Stimulated activated CD8-positive, alpha-beta memory T cell treated with anti-CD3 and anti-CD28 coated beads, Interleukin-15, amount 100 ng/mL, for 1 hour (primary cell): ENCODE measurements at places on chromosomes 1 and 21.

- no peak for DNase-seq
These were observed 64.1 kb downstream of the NOS1AP start for GRCh38 chr1:162133566-162133965.

- DNase-seq = no peak
These were observed 49.1 kb downstream of the GLIS1 start for GRCh38 chr1:53689736-53690326.

DNA sequence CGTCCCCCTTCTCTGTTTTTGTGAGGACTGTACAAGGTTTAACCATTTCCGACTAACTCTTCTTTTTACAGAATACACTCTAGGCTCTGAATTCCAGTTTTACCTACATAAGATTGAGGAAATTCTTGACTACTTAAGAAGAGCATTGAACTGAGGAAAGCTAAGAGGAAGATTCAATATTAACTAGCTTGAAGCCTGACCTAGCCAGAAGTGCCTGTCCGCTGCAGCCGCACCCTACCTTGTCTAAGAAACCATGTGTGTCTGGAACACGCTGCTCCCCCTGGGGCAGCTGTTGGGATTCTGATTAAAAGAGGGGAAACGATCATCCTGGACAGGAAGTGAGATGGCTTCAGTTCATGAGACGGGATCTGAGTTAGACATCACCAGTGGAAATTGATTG is 28.9 kb downstream of the CA6 start:
- no peak for DNase-seq

DNA sequence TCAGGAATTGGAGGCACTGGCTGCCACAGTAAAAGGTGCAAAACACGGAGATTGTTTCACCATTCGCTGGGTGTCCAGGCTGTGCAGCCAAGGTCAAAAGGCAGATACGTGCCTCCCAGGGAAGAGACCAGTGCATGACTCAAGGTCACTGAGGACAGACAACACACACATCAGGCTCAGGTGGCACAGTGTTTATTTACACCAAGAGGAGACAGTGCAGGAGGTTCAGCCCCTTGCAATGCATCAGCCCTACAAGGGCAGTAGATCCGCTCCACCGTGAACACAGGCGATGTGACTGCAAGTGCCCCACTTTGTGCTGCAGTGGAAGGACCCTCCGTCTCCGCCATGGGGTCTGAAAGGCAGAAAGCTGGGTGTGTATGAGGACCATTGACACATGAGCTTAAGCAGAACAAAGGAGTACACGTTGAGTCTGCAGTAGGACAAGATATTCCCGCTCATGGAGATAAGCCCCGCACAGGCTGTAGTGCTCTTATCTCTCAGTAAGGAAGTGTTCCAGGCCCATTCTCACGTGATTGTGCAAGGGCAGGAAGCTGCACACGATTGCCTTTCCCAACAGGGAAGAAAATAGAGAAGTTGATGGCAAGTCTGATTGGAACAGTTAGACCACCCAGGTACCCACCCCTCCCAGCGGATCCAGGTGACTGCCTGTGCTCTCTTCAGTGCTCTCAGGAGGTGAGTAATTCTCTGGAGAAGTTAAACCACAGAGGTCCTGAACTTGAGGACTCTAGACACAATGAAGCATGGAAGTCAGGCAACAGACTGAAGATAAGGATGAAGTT is 37.5 kb upstream of the QSOX1 start:
- DNase-seq = no peak

DNA sequence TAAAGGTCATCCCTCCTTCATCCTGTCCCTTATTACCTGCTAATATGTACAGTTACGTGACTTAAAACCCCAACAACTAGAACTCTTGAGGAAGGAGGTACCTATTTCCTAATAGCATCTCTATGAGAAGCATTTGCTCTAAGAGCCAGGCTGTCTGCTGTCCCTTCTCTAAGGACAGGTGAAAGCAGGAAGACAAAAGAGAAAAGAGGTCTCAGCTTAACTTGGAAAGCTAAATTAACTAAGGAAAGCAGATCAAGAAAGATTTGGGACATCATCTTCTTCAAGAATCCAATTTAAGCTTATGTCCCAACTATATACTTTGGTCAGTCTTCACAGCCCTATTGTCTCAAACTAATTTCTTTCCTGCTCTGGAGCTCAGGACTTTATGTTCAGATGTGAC is 2.9 kb downstream of the EGLN1 start:
- no peak for DNase-seq

GRCh38 chr1:181033799-181034451 is at the start of gene MR1:
Gene MR1 (plus strand): TSS chr1:181033983. CDS start chr1:181034008, 25 bp downstream.
- no peak for DNase-seq

GRCh38 chr1:106055855-106056254 is 1000.6 kb upstream of the PRMT6 start:
- DNase-seq = no peak

DNA sequence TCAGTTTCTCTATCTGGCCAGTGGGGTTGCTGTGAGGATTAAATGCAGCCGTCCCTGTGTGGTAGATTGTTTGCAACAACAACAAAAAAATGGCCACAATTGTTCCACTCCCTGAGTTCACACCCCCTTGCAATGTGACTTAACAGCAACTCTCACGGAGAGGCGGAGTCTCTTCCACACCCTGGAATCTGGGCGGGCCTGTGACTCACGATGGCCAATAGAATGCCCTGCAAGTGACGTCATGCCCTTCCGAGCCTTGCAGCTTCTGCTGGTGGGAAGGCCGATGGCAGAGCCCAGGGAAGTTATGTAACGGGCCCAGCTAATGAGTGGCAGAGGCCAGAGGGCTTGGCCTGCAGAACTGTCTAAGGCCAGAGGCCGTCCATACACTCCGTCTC is 87.9 kb downstream of the RIPK4 start:
- DNase-seq = no peak

DNA sequence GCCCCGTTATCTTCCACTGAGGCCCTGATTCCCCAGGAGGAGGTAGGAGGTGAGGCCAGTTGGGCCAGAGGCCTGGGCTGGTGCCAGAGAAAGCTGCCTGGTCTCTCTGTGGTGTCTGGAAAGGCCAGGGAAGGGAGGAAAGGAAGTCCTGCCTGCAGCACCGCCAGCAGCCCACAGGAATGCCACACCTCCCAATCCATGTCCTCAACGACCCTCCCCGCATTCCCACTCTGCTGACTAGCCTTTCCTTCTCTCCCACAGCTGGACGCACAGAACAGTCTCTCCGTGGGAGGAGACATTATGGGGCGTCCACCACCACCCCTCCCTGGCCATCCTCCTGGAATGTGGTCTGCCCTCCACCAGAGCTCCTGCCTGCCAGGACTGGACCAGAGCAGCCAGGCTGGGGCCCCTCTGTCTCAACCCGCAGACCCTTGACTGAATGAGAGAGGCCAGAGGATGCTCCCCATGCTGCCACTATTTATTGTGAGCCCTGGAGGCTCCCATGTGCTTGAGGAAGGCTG is 18.0 kb downstream of the CSF1 start:
- no peak for DNase-seq

DNA sequence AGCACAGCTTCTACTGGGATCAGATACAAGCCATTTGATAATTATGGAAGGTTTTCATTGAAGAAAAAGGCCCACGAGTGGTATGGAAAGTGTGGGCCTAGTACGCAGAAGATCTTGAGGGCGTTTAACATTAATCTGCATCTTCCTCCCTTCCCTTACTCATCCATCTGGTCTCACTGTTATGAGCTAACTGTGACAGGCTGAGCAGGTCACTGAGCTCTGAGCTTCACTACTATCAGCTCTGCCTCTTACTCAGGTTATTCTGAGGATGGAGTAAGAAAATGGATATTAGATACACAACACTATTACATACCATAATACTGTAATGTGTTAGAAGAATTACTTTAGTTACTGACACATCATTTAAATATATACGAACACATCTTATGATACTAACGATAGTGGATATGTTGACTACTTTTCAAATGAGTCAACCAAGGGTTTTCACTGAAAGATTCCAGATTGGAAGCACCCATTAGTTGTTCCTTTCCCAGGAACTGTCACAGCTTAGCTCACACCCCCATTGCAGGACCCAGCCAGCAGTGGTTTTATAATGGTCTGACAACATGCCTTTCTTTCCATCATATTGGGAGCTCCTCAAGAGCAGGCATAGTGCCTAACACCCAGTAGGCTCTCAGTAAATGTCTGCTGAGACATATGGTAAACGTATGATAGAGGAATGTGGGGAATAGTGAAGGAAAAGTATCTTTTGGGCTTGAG is 97.8 kb upstream of the C8B start:
- DNase-seq = no peak

DNA sequence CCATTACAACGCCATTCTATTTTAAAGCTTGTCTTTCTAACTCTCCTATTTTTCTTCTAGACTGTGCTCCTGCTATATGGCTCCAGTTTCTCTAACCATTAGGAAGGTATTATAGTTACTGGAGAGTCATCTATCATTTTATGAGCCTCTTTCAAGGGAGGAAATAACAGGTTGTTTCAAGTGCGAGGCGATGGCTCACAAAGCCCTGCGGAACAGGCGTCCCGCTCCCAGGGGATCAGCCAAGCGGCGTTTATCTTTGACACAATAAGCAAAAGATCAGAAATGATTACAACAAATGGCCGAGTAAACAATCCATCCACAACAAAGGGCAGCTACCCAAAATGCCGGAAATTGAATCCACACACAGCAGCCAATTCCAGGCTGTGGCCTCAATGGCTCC is 249.5 kb upstream of the POU3F1 start:
- no peak for DNase-seq

GRCh38 chr1:118249641-118250040 is 64.6 kb upstream of the SPAG17 start:
- no peak for DNase-seq

DNA sequence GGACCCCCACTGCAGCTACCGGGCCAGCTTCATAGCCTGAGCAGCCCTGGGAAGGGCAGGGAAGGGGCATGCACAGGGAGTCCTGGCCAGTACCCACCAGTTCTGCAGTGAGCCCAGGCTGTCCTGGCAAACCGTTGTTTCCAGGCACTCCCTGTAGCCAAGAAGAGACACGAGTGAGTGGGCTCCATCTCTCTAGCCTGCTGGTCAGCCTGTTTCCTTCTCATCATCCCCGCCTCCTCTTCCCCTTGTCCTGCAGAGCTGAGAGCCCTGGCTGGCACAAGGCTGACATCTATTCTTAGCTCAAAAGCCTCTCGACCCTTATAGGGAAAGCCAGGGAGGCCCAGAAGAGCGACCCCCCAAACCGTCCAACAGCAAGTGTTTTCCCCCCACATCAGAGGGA is 28.7 kb downstream of the COL16A1 start:
- DNase-seq = no peak

DNA sequence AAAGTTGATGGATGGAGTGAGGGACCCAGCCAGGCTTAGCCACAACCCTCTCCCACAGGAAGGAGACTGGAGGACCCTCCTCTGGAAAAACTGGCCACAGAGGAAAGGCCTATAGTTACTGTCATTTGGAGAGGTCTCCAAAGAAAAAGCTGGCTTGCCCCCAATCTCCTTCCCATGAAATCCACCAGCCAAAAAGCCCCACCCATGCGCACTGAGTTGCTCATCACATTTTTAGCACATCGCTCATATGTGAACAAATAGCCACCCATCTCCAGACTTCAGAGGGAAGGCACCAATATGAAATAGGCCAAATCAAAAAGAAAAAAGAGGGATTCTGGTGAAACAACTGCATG is 36.9 kb upstream of the QSOX1 start:
- no peak for DNase-seq

- no peak for DNase-seq
These were observed 39.1 kb downstream of the UROD start for GRCh38 chr1:45051005-45051772.

DNA sequence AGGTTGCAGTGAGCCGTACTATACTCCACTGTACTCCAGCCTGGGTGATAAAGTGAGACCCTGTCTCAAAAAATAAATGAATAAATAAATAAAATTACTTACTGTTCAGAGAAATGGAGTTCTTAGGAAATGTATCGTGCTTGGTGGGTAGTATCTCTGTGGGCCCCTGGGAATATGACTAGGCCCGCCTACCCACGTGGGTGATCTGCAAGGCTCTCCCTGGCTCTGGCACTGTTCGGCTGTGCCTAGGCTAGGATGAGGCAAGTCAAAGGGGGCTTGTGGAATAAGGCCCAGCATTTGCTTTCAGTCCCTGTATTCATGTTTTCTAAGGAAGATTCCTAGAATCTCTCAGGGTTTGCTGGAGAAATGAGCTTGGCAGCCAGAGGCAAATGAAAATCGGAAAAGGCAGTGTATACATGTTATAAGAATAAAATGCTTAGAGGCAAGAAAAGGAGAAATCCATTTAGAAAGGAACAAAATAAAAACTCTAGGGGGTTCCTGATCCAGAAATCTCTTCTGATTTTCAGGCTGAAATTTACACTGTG is 4.5 kb upstream of the CSRP1 start:
- no peak for DNase-seq

- no peak for DNase-seq
These were observed 68.0 kb downstream of the ADAMTS1 start for GRCh38 chr21:26777166-26777565.

GRCh38 chr1:152880907-152881306 is 2.8 kb downstream of the SMCP start:
- DNase-seq = no peak

- DNase-seq = no peak
These were observed 60.6 kb upstream of the CD34 start for GRCh38 chr1:207971331-207972219.

GRCh38 chr1:28087614-28088167 is 719 bp downstream of the EYA3 start:
- DNase-seq = no peak

- DNase-seq = no peak
These were observed 670.9 kb upstream of the NR5A2 start for GRCh38 chr1:199356561-199356960.

DNA sequence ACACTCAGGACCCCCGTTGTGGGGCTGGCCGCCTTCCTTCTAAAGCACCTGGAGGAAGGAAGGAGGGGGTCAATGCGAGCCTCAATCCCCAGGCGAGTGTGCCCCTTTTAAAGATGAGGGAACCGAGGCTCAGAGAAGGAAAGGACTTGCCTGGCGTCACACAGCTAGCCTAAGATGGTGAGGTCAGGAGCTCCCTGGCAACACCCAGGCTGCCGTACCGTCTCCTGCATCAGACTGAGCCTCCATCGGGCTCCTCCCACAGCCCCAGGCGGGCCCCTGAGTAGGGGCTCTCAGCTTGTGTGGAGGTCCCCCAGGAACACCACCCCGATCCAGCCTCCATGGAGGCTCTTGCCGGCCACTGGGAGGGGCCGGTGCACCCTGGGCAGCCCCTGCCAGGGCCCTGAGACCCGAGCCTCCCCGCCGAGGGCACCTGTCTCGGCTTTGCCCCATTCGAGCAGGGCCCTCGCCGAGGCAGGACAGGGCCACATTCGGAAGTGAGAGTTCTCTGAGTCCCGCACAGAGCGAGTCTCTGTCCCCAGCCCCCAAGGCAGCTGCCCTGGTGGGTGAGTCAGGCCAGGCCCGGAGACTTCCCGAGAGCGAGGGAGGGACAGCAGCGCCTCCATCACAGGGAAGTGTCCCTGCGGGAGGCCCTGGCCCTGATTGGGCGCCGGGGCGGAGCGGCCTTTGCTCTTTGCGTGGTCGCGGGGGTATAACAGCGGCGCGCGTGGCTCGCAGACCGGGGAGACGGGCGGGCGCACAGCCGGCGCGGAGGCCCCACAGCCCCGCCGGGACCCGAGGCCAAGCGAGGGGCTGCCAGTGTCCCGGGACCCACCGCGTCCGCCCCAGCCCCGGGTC is at the start of gene AIRE:
TSS of gene AIRE (plus strand) at position 739 of the 855 bp plus-strand sequence. CDS start 131 bp downstream, outside the sequence.
- no peak for DNase-seq
